A172 (cell line): ENCODE measurements at places on chromosomes 7 and 10.

GRCh38 chr7:75946207-75946855, 31.4 kb downstream of the POR start:
- DNase-seq: no peak

DNA sequence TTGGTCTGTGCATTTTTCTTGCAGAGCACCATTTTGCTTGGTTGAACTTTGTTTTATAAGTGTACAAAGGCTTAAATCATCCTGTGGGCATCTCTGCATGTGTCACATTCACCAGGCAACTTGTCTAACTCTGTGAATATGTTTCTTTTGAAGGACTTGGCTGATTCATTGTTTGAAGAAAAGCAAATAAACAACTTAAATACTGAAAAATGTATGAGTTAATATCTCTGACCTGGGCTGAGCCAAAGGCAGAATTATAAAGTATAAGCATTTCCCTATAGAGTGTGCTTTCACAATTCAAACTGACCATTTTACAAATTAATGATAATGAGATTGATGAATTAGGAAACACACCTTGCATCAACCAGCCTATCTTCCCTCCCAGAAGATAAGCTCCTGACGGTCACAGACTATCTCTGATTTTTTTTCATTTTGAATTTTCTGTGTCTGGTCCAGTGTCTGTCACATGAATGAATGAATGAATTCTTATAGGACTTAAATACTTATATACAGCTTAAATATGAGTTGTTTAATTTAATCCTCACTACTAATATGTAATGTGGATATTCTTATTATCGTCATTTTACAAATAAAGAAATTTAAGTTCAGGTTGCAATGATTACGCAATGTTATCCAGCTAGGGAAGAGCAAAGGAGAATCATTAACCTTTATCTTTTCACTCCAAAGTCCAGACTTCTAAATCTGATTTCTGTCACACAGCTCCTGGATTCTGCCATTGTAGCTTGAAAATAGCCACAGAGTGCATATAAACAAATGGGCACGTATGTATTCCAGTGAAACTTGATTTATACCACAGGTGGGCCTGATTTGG, 182.0 kb upstream of the PHYHIPL start:
- peak; percentile 16 for DNase-seq

- DNase-seq: no peak
Observed at GRCh38 chr10:114402871-114403540, 1.3 kb downstream of the AFAP1L2 start.

DNA sequence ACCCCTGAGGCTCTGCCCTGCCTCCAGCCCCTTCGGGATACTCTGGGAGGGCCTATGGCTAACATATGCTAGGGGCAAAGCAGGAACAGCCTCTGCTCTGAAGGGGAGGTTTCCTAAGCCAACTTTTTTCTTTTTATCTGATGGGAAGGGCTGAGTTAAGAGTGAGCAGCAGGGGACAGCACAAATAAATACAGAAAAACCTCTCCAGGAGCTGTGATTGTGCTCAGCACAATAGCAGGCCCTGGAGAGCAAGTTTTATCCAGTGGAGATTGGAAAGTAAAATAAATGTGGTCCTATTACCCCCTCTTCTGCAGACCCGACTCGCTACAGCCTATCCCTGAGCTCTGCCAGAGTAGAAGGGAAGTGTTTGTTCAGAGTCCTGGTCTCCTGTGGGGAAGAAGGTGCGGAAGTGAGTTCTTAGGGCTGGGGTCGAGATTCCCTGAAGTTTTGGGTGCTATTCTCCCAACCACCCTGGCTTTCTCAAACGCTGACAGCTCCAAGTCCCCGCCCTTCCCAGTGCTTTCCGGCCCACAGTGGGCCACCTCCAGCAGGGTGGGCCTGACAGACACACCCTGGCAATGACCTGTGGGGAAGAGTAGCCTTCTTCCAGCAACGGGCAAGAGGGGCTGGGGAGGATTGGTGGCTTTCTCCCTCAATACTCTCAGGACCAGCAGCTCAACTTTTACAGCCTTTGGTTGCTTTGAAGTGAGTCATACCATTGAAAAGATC, 23.0 kb upstream of the AFAP1L2 start:
- no peak for DNase-seq

DNA sequence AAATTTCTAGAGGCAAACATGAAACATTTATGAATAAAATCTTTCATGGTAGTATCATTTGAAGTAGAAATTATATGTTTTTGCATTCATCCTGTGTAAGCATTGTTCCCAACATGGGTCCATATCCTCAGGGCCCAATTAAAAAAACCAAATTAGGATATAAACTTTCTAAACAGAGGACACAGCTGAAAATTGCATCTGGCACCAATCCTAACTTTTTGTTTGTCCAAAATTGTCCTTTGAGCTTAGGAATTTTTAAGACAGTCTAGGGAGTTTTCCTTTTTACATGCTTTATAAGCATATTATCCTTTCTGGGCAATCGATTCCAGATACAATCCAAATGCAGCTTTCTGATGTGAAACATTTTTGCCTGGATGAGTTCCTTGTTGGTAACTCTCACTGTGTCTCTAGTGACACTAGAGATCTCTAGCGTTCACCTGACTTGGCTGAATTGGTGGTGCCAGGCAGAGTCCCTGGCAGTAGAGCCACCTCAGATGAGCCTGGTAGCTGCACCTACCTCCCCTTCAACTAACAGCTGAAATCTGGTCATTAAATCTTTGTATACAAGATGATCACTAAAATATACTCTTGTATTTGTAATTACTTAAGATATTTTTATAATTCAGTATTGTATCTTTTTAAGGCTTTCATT, 137.6 kb upstream of the SAMD8 start:
- DNase-seq: no peak

DNA sequence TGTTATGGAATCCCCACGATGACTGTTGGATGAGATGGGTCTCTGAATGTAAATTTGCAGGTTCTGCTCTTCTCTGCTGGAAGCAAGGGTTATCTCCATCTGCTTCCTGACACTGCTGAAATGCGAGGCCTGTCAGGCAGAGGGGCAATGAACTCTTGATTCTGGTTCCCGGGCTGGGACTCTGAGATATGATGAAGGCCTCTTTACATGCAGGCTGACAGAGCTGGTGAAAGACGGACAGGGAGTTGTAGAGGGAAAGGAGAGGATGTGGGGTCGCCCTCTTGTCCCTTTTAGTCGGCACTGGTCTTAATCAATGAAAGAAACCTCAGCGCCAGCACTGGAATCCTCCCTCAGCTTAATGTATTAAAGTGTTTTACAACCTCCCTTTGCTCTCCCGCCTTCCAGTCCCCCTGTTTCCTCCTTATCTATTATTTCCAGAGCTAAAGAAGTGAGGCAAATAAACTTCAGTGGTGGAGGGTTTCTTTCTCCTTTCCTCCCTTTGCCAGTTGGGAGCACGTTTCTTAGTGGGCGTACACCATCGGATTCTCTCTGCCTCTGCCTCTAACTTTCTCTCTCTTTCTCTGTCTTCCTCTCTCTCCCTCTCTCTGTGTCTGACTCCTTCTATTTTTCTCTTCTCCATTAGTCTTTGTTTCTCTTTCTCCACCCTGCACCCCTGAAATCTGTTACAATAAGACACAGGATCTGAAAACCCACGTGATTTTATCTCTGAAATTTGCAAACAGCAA, 145.6 kb downstream of the BAMBI start:
- no peak for DNase-seq

GRCh38 chr7:50791938-50792341, 9.2 kb upstream of the GRB10 start:
- DNase-seq: no peak

DNA sequence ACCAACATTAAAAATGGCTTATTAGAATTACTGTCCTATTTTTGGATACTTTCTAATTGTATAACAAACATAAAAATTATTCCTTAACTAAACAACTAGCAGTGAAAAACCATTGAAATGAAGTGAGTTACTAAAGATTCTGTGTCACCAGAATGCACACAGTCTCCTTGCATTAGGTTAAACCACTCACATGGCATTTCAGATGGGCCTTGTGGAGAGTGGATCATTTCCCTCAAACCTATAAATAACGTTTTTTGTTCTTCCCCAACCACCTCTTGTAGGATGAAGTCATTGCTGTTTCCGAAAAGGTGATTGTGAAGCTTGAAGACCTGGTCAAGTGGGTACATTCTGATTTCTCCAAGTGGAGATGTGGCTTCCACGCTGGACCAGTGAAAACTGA, 38.4 kb downstream of the ARID5B start:
- DNase-seq: no peak

DNA sequence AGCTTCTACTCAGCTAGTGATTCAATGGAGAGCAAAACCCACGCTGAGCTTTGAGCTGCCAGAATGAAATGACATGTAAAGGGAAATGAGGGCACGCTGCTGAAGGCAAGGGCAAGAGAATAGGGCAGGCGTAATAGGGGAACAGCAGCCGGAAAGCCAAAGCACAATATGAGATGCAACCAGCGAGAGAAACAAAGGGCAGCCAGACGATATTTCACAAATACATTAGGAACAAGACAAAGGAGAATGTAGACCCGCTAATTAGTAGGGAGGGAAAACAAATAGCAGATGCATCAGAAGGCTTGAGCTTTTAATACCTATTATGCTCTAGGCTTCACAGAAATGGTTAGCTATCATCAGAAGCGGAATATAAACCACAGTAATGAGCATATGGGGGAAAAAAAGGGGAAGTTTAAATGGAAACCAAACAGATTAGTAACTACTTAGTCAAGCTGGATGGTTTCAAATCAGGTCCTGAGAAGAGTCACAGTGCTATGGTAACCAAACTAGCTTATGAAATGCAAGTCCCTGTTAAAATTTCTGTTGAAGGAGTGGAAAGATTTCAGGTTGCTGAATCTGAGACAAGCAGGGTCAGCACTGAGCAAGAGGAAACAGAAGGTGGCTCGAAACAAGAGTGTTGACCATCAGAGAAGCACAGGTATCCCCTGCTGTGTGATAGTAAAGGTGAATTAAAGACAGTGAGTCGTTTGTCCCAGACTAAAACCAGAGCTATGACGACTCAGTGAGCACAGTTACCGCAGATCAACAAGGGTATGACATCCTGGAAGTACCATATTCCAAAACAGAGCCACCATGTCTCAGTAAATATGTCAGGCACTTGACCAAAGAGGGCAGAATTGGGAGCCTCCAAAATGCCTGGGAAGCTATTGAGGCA, 496.9 kb upstream of the CELF2 start:
- DNase-seq: no peak

DNA sequence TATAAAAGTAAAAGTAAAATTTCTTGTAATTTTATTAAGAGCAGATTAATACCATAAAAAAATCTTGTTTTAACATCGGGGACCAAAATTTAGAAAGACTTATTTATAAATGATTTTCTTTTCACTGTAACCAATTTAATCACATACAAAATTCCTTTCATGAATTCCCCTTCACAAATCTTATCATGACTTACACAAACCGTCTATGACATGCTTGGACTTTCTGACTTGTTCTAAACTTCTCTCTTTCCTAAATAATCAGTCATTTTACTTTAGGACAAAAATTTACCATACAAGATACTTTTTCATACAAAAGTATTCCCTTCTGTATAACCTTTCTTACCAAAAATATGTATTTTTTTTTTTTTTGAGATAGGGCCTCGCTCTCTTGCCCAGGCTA, 9.3 kb downstream of the CROT start:
- DNase-seq: peak; percentile 19

- DNase-seq: no peak
Observed at GRCh38 chr7:19871102-19871501, 97.7 kb upstream of the TMEM196 start.

- no peak for DNase-seq
Observed at GRCh38 chr10:65907199-65907712, 1018.6 kb upstream of the LRRTM3 start.

DNA sequence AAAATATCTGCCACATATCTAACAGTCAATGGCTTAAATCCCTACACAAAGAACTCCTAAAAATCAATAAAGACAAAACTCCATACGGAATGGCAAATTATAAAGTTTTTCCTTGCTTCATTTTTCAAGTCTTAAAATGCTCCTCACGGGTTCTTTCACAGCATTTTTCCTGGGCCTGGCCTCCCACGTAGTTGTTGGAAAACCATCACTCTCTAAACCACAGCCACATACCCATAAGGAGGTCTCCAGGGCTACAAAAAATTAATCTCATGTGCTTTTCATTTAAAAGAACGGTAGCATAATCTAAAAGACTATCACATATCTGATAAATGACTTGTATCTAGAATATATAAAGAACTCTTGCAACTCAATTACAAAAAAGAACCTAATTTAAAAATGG, 2.9 kb downstream of the COA1 start:
- DNase-seq: no peak

DNA sequence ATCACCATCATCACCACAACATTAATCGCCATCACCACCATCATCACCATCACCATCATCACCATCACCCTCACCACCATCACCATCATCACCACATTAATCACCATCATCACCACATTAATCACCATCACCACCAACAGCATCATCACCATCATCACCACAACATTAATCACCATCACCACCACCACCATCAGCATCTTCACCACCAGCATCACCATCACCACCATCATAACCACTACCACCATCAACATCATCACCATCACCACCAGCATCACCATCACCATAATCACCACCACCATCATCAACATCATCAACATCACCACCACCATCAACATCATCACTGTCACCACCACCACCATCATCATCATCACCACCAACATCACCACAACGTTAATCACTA, 124.6 kb downstream of the WDFY4 start:
- no peak for DNase-seq

DNA sequence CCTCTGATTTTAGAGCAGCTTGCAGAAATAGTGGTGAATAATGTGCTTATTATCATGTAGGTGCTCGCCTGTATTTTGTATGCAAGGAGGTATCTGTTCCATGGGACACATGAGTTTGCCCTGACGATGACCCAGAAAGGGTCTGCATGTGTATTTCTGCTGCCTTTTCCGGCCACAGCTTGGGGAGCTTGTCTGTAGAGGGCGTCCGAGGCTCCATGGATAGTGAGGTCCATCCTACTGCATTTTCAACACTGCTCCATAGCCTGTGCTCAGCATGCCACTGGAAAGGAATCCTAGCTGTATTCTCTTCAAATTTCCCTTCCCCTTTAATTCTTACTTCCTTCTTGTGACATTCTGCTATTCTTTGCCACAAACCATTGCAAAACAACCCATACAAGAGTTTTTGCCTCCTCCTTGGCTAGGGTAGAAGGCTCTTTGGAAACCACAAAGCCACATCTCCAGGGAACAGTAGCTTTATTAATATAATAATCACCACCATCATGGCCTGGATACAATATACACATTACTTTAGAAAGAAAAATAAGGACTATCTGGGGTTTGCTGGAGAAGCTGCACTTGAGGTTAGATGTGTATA, 127.7 kb downstream of the DYNC1I1 start:
- no peak for DNase-seq
